ENCODE measurements at places on chromosomes 4 and X.

GRCh38 chr4:180304321-180304720, 1938.9 kb upstream of the TENM3 start:
- no peak for DNase-seq

DNA sequence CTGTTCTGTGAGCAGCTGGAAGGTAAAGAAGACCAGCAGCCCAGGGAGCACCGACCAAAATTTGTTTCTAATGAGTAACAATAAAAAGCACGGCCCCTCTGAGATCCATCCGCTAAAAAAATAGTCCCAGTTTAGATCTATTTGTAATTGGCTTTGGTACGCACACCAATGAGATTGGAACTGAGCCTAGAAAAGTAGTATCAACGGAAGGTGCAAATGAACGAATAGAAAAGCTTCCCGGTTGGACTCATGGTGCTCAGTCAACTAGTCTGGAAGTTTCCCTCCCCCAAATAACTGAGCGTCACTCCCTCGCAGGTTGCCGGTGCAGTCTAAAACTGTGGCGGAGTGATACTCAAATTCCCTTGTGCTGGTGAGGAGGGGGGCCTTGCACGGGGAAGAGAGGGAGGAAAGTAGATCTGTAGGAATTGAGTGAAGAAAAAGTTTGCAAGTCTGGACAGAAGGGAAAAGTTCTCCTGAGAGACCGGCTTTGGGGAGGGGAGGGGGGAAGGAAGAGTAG, at the start of gene COL4A5:
COL4A5 (plus strand) TSS at position 413 of the 517 bp plus-strand sequence. CDS start 288 bp downstream, outside the sequence.
- peak; percentile 85 for DNase-seq

- peak; percentile 13 for DNase-seq
Observed at GRCh38 chr4:185811509-185812364, at the start of gene SORBS2. Gene SORBS2 (minus strand): TSS chr4:185812194. CDS start chr4:185690571, 121,623 bp downstream.

DNA sequence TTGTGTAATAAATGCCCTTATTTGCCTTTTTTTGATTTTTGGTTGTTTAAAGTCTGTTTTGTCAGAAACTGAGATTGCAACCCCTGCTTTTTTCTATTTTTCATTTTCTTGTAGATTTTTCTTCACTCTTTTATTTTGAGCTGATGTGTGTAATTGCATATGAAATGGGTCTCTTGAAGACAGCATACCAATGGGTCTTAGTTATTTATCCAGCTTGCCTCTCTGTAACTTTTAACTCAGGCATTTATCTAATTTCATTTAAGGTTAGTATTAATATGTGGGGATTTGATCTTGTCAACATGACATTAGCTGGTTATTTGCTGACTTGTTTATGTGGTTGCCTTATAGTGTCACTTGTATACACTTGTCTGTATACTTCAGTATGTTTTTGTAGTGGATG, 378.0 kb downstream of the CPXCR1 start:
- no peak for DNase-seq

DNA sequence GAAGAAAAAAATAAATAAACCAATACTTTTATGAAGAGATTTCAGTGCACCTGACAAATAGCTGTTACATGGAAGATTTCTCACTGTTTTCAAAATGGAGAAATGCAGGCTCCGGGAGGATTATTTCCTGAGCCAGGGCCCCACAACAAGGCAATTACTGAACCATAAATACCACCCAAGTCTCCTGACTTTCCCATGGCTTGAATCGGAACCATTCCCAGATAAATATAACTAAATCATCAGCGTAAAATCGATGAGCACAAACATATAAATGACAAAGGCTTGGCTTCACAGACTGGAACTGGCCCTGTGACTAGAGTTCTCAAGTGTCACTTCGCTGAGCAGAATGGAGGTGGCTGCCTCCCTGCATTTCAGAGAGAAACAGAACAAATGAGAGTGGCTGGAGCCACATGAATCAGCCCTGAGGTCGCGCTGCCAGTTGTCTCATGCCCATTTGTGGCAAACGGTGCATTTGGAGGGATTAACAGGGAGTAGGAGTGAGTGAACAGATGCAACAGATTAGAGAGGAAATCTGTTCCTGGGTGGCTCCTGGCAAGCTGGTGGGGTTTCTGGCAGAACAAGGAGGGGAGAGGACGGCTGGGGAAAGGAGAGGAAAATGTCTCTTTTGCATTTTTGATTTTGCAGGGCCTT, 57.3 kb upstream of the STIM2 start:
- DNase-seq = peak; percentile 8

GRCh38 chrX:42954880-42955279, 176.9 kb upstream of the PPP1R2C start:
- DNase-seq = no peak

- DNase-seq = no peak
Observed at GRCh38 chrX:4668802-4669536, 955.5 kb upstream of the PRKX start.

DNA sequence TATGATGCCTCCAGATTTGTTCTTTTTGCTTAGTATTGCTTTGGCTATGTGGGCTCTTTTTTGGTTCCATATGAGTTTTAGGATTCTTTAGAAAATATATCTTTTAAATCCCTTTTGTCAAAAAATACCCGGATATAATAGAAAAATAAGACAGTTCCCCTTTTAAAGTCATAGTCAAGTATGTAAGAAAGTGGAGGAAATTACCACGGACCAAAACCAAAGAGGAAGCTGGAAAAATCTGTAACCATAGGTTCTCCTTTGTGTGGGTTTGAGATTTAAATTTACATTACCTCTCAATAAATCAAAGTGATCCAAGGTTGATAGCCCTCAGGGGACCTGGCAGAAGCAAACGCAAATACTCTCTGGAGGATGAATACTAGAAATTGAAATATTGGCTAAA, 58.3 kb upstream of the PACRGL start:
- DNase-seq = no peak

DNA sequence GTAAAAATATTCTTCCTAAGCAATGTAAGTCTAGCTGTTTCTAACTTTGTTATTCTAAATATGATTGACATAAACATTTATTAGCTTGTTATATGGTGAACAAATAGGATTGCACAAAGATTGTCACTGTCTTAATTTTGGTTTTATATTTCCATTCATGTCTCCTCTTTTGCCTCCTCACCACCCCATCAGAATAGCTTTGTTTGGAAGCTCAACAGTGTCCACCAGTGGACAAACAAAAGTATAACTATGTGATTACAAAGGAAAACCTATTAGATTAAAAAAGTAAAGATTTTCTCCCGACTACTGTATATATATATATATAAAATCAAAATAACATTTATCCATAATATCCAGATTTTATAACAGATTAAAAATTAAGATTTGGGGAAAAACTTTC, 468.2 kb downstream of the ZIC3 start:
- DNase-seq = no peak

DNA sequence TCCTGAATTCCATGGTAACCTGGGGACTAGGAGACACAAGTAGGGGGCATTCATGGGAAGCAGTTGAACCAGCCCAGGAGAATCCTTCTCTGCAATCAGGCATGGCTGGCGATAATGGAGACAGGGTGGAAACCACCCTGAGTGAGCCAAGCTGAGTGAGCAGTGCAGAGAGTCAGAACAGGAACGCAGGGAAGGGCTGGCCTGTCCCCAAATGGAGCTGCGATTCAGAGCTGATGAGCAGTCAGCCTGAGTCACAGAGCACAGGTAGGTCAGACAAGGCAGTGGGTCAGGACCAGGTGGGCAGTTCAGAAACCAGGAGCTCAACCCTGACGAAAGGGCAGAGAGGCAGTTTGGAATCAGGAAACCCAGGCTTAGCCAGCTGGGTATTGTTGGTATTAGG, 129.0 kb downstream of the BTC start:
- no peak for DNase-seq

GRCh38 chr4:74365761-74366160, 816 bp downstream of the EREG start:
- peak; percentile 5 for DNase-seq

DNA sequence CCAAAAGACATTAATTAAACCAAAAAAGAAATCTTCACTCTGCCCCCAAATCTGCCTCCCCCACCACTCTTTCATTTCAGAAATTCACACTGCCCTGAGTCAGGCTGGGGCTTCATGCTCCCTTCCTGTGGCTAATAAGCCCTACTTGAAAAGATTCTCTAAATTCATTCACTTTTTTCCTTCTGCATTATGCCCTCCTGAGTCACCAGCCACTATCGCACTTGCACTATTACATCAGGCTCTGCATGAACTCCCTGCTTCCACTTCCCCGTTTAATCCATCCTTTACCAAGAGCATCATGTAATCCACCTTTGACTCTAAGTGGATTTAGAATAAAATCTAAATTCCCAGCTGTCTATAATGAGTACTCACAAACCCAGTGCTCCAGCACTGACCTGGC, 295.4 kb upstream of the KLF3 start:
- peak; percentile 87 for DNase-seq

DNA sequence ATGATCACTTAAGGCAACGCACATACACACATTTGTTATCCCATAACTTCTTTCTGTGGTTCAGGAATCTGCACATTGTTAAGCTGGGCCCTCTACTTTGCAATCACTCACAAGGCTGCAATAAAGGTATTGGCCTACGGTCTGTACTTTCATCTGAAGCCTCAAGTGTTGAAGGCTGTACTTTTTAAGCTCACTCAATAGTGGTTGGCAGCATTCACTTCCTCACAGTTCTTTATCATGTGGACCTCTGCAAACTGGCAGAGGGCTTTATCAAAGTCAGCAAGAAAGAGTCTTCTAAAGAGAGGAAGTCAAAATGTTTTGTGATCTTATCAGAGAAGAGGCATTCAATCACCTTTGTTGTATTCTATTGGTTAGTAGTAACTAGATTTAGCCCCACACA, 301.4 kb upstream of the EPHA5 start:
- DNase-seq = no peak

GRCh38 chr4:137664046-137664387, 131.7 kb upstream of the PCDH18 start:
- DNase-seq = peak; percentile 96

DNA sequence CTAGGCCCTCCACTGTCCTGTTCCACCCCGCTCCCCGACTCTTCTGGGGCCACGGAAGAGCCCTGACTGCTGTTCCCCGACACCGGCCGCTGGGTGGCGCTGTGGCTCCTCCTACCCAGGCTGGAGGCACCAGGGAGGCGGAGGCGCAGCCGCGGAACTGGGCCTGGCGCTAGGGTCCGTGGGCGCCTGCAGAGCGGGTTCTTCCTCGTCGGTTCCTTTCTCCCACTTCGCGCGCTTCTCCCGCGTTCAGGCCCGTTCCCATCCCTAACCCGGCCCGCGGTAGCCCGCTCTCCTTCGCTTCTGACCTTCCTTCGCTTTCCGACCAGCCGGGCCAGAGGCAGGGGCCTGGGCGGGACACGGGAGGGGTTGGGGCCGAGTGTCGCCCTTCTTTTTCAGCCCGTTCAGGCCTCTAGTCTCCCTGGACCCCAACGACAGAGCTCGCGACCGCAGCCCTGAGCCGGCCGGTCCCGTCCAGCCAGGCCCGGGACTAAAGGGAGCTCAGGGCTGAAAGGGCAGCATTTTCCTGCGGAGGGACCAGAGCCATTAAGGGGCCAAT, 34.3 kb downstream of the NALF2 start:
- DNase-seq = peak; percentile 63

DNA sequence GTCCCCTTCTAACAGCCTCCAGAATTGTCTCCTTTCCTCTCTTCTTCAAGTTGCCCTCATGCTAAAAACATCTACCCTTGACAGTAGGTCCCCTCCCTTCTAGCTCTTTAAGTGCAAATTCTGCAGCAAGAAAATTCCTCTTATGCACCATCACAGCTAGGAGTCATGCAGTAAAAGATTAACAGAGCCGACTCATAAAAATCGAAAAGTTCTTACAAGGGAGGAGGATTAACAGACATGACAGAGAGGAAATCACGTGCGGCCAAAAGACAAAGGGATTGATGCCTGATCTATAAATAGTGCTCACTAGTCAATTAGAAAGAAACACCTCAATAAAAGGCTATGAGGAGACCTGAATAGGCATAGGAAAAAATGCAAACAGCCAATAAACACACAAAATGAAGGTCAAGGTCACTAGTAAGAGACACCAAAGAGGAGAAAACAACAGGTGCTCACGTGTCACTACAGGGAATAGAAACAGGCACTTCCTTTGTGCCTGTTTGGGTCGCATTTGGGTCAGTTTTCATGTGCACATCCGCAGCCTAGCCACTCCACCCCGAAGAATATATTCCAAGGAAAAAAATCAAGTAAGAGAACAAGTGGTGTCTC, 3.4 kb downstream of the RNF212 start:
- no peak for DNase-seq

DNA sequence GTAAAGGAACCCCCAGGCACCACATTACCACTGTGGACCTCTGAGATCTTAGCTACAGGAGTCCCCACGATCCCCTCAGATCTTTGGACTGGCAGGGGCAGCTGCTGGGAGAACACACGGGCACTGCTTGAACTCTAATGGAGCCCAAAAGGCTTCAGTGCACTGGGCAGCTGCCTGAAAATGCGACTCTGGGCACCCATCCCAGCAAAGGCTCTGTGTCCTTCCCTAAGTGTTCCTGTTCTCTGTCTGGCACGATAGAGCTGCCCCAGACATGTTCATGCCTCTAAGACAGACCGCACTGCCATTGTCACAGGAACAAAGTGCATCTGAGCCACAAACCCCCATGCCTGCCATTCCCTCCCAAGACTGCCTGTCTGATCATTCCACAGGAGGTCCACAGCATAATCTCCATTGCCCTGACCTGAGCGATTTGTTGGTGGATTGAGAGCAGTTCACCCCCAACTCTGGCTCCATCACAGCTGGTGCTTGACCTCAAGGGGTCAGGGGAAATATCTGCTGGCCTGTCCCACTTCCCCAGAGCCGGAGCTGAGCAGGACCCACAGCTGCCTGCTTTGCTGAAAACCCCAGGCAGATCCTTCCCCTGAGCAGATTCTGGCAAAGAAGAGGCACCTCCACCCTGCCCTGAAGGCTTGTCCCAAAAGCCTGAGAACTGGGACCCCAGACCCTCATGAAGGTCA, 436.0 kb upstream of the INTU start:
- DNase-seq = no peak

DNA sequence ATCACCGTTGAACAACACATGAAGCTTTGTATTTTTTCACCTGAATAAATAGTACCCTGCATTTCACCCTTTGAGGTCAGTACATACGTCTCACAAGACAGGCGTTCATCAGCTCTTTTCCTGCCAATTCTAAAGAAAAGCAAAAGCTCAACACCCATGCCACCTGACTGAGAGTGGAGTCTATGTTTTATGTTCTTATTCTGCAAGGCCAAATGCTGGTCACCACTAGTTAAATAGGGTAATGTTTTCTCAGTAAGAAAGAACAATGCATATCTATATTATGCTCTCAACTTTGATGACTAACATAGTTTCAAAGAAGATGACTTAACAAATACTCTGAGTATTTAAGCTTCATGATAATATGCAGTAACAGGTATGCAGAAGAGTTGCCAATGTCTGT, 336.3 kb upstream of the BMP3 start:
- DNase-seq = no peak

GRCh38 chr4:77500801-77501200, 104.8 kb upstream of the CXCL13 start:
- DNase-seq = peak; percentile 61

GRCh38 chr4:16055873-16056272, 27.9 kb downstream of the PROM1 start:
- DNase-seq = no peak

GRCh38 chrX:85994797-85995196, 52.6 kb downstream of the CHM start:
- no peak for DNase-seq

DNA sequence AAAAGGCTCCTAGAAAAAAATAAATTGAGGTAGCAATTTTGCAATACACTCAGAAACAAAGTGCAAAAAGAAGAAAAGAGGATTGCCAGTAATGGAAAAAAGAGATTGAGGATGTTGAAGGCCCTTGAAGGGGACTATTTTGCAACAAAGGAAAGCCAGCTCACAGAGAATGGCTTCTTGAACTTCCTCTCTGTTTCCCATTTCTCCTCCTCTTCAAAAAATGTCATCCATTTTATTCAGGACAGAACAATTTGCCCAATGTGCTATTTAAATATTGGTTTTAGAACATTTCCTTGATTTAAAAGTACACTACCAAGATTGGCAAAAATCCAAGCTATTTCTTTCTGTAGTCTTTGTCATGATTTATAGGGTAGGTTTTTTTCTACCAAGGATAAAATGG, 60.2 kb downstream of the GASK1B start:
- no peak for DNase-seq
